ENCODE measurements at places on chromosomes 5 and 9.

GRCh38 chr5:163878490-163878889 is 373.1 kb downstream of the MAT2B start:
- DNase-seq: no peak

GRCh38 chr9:21287280-21287679 is 17.8 kb downstream of the IFNA5 start:
- DNase-seq: no peak

- no peak for DNase-seq
Observed at GRCh38 chr5:141345327-141345726, 1.7 kb downstream of the PCDHGA3 start.

GRCh38 chr5:144102979-144103378 is 67.5 kb downstream of the YIPF5 start:
- no peak for DNase-seq

DNA sequence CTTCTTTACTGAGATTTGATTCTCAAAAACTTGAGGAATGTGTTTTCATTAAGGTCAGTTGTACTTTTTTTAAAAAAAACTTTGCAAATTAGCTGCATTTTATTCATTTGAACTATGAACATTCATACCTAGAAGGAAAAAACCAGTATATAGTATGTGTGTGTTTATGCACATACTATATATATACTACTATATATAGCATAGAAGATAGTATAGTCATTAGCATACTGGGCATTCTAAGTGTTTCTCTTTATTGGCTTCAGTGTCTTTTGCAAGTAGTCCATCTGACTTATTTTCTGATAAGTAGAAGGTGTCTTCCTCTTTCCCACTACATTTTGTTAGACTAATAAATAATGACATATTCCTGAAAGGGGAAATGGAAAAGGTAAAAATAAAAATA is 33.0 kb downstream of the ELOVL7 start:
- no peak for DNase-seq

- no peak for DNase-seq
Observed at GRCh38 chr9:7561527-7562080, 238.0 kb downstream of the DMAC1 start.

DNA sequence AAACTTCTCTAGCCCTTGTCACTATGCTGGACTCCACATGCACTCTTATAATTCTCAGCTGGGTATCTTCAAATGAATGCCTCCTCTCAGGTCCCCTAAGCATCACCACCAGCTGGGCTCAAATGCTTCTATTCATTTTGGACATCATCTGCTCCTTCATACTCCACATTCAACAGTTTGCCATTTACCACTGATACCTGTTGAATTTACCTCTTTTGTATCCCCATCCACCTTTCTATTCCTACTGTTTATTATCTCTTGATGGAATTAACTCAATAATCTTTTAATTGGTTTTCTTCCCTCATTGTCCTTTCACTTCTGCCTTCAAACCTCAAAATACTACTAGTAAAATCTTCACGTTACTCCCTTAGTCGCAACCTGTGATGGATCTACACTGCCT is 14.5 kb downstream of the RANBP6 start:
- no peak for DNase-seq

Measured in activated CD4-positive, CD25-positive, alpha-beta regulatory T cell treated with anti-CD3 and anti-CD28 coated beads, Interleukin-2, amount 50 U/mL, for 16 hours (primary cell).